Erythroblast (primary cell): ENCODE measurements at places on chromosomes 12 and 14.

- peak; percentile 68 for DNase-seq
These were observed 7.1 kb upstream of the ARL1 start for GRCh38 chr12:101414533-101415119.

DNA sequence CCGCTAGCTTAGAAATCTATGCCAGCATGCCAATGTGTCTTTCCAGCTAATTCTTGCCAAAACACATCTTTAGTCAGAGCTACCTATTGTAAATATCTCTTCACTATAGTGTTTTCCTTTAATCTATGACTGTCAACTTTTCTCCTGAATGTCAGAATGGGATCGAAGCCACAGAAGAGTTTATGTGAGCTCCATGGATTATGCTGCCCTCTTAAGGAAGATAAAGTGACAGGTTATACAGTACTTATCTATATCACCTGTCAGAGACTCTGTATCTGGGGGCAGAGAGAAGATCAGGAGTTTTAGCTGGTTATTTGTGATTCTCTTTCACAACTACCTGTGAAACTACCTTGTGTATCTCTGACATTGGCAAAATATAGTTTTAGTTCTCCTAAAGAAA is 204.3 kb upstream of the SEL1L start:
- no peak for DNase-seq

DNA sequence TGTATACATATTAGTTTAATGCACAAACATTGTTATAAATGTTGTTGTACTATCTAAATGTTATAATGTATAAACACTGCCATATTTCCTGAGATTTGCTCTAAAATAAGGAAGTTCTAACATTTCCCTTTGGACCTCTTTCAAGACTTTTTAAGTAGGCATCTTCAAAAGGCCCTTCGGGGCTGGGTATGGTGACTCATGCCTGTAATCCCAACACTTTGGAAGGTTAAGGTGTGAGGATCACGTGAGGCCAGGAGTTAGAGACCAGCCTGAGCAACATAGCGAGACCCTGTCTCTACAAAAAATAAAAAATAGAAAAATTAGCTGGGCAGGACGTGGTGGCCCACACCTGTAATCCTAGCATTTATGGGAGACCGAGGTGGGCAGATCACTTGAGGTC is 35.5 kb downstream of the FBLN5 start:
- DNase-seq, result no peak

- DNase-seq, result peak; percentile 78
These were observed 96.4 kb downstream of the SCARB1 start for GRCh38 chr12:124767066-124767821.

DNA sequence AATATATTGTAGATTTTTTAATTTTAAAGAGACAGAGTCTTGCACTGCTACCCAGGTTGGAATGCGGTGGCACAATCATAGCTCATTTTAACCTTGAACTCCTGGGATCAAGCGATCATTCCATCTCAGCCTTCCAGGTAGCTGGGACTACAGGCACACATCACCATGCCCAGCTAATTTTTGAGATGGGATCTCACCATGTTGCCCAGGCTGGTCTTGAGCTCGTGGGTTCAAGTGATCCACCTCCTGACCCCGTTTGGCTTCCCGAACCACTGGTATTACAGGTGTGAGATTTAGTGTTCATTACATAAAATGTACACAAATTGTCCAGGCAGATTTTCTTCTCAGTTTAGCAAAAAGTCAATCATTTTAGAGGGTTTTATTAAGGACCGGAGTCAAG is 13.6 kb downstream of the SNX6 start:
- DNase-seq, result no peak

GRCh38 chr14:34623506-34623905 is 6.4 kb downstream of the SNX6 start:
- DNase-seq, result no peak

GRCh38 chr14:36510078-36510799 is 9.8 kb downstream of the NKX2-1 start:
- no peak for DNase-seq

- DNase-seq, result peak; percentile 40
These were observed 1079.4 kb downstream of the TMEM121 start for GRCh38 chr14:106605548-106606448.

DNA sequence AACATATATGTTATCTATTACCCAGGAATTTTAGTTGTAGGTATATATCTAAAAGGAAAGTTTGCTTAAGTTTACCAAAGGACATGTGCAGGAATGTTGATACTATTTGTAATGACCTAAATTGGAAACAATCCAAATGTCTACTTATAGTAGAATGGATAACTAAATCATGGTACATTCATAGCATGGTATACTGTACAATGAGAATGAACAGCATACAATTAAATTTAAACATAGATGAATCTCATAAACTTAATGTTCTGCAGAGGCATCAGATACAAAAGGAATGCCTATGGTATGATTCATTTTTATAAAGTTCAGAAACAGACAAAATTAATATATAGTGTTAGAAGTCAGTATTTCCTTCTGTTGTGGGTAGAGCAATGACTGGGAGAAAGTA is 135.4 kb downstream of the GPHN start:
- no peak for DNase-seq

DNA sequence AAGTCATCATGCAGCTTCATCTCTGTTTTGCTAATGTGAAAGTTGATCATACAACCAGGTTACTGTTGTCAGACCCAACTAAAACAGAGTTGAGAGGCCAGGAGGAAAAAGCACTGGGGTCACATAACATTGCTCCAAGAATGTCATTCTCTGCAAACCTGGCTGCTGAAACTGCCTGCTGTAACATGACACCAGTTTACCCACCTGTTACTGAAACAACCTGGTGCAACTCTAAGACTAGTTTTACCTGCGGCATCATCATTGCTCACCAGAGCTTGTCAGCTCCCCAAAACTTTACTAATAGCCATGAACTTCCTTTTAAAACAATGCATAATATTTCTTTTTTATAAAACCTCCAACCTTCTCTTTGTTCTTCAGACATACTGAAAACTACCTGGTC is 30.7 kb upstream of the DEGS2 start:
- no peak for DNase-seq

GRCh38 chr14:80988735-80989429 is 33.5 kb downstream of the TSHR start:
- DNase-seq, result no peak

DNA sequence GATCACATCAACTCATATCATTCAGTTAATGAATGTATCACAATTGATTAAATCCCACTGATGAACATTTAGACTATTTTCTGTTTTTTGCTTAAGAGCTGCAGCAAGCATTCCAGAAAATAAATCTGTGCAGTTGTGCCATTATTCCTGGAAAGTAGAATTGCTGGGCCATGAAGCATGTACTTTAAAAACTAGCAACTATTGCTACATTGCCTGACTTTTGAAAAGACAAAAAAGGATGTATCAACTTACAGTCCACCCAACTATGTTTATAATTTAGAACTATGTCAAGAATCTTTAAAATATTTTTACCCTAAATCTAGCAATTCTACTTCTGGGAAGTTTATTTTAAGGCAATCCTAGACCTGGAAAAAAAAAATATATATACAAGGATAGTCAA is 33.4 kb upstream of the ERGIC2 start:
- DNase-seq, result no peak

- DNase-seq, result no peak
These were observed 4.0 kb upstream of the INF2 start for GRCh38 chr14:104685216-104685997.

DNA sequence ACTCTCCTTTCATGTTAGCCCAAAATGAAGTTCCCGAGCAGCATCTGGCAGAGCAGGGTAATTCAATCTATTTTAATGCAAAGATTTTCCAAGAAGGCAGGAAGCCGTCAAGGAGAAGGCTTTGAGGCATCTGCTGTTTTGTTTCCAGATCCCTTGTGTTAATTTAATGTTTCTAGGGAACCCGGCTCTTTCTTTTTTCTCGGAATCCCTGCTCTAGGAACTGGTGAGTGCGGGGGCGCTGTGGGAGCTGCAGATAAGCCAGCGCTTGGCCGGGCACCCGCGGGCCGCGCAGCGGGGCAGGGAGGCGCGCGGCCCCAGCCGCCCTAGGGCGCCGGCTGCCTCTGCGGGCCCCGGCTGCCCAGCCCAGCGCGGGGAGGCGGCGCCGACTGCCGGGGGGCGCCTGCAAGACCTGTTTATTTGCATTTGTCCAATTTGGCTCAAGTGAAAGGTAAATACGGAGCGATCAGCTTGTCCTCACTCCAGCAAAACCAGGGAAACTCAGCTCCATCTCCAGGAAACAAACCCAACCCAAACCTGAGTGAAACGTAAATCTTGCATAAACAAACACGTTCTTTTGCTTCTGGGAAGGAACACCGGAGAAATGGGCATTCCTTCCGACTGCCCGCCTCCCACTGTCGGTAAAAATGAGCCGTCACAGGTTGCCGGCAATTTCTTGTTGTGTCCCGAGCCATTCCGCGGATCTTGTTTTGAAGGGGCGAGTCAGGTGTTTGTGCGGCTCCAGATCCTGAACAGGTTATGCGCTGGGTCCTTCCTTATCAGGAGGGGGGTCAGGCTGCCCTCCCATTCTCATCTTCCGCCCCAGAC is 65.1 kb downstream of the CRADD start:
- DNase-seq, result peak; percentile 92

DNA sequence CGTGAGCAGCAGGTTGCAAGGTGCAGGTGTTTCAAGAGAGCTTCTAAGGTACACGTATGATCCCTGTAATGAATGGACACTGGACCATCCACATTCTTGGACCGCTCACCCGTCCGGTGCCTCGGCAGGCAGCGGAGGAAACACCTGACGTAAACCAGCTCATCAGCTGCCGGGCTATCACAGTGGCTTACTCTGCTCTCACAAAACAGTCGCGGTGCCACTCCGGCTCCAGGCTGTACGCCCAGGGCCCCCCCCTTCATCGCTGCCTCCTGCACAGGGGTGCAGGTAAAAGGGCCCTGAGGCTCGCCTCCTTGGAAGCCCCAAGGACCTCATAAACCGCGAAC is 436 bp downstream of the VPS33A start:
- DNase-seq, result no peak

DNA sequence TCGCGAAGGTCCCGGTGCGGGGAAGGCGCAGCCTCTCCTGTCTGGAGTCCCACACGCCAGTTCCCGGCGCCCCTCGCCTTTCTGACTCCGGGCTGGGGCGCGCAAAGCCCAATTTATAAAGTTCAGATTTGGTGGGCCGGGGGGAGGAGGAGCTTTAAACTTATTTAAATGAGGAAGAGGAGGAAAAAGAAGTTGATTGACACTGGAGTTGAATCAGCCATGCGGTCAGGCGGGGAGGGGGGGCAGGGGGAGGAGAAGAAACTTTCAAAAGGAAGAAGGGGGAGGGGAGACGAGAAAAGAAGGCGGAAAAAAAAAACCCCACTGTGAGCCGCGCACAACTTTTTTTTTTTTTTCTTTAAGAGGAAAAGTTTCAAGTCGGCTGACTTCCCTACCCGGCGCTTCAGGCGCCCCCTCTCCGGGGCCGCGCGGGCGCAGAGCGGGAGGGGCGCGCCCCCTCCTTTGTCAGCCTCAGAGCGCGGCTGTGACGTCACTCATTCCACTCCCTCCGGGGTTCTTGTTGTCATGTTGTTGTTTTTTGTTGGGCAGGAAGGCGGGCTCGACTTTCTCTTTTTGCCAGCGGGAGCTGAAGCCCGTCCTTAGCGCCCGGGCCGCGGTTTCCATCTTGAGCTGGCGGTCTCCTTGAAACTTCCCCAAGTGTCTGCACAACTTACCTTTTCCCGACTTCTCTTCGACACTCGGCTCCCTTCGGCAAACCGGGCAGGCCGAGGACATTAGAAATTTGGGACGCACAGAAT is at the start of gene ZFP36L1:
TSS of gene ZFP36L1 (minus strand) at position 89 of the 755 bp plus-strand sequence. CDS start 129 bp downstream, outside the sequence.
- DNase-seq, result peak; percentile 97

GRCh38 chr14:75884198-75884611 is 97.6 kb downstream of the TGFB3 start:
- no peak for DNase-seq

GRCh38 chr12:202081-202731 is 11.8 kb downstream of the SLC6A12 start:
- DNase-seq, result no peak

DNA sequence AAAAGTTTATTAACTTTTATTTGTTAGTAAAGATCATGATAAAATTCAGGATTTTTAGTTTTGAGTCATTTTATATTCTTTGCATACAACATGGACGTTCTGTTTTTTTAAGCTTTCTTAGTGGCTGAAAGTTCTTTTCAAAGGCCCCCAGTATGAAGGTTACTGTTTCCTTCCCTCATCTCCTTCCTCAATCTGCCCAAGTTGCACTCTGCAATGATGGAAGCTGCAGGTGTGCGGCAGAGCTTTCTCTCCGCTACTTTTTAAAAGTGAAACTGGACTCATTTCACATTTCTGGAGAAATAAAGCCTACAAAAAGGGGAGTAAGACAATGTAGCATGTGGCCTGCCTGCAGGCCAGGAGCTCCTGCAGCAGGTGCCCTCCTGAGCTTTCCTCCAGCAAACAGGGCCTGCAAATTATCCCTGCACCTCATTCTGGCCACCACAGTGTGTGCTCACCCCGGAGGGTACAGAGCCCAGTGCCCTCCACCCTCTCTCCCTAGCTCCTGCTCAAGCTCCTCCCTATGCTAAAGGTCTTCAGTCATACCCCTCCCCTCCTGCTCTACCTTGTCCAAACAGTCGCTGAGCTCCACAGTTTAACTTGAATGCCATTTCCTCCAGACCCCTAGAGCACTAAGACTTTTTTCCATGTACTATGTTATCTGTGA is 78.9 kb downstream of the SETD3 start:
- no peak for DNase-seq

- no peak for DNase-seq
These were observed 170.3 kb downstream of the TTC7B start for GRCh38 chr14:90645842-90646443.

GRCh38 chr12:61536525-61536924 is 723.7 kb upstream of the USP15 start:
- no peak for DNase-seq

DNA sequence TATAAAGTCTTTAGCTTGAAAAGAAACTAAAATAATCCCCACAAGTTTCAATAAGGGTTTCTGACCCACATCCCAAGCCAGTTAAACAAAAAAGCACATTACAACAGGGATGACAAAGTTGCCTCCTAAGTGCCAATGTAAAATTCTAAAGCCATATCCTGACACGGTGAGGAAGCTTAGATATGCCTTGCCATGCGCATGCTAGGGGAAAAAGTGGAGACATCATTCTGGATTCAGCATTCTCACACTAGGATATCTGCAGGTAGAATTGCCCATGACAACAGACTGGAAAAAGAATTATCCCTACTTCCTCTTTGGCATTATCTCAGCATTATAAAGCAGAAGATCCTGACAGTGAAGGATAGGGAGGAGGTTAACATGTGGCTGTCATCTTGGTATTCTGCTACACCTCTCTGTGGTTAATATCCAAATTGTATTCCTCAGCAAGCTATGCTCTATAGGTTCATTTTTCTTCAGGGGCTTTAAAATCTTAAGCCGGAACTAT is 4.9 kb downstream of the DUSP6 start:
- DNase-seq, result no peak

- DNase-seq, result no peak
These were observed 249.2 kb downstream of the AEBP2 start for GRCh38 chr12:19688532-19688931.
